Esophagus squamous epithelium (tissue), 5 donors: ENCODE measurements at places on chromosomes 5 and 9.

GRCh38 chr5:115684513-115685037, 58.7 kb upstream of the TMED7 start:
- peaks cover 9% of the 10 kb centered on the region for H3K4me1 ChIP-seq
- H3K27me3 ChIP-seq: no peaks in the 10 kb centered on the region
- H3K4me3 ChIP-seq: no peak overlapping the region
- DNase-seq: no peak
- no peak overlapping the region for H3K27ac ChIP-seq

GRCh38 chr5:124050120-124050770, 538.3 kb downstream of the CSNK1G3 start:
- no peak for DNase-seq
- no peaks in the 10 kb centered on the region for H3K4me1 ChIP-seq
- H3K27ac ChIP-seq: no peak overlapping the region
- no peaks in the 10 kb centered on the region for H3K36me3 ChIP-seq
- no peak overlapping the region for H3K4me3 ChIP-seq

- no peaks in the 10 kb centered on the region for H3K27me3 ChIP-seq
- no peak overlapping the region for H3K4me3 ChIP-seq
- H3K4me1 ChIP-seq: no peaks in the 10 kb centered on the region
- H3K27ac ChIP-seq: peak overlapping the region; percentile 36
Observed at GRCh38 chr5:136123236-136123768, 9.3 kb upstream of the SMAD5 start.

GRCh38 chr5:94094793-94095441, 353.5 kb upstream of the POU5F2 start:
- H3K4me3 ChIP-seq: no peak overlapping the region
- no peak for DNase-seq
- H3K27me3 ChIP-seq: no peaks in the 10 kb centered on the region
- H3K27ac ChIP-seq: no peak overlapping the region
- no peaks in the 10 kb centered on the region for H3K36me3 ChIP-seq

DNA sequence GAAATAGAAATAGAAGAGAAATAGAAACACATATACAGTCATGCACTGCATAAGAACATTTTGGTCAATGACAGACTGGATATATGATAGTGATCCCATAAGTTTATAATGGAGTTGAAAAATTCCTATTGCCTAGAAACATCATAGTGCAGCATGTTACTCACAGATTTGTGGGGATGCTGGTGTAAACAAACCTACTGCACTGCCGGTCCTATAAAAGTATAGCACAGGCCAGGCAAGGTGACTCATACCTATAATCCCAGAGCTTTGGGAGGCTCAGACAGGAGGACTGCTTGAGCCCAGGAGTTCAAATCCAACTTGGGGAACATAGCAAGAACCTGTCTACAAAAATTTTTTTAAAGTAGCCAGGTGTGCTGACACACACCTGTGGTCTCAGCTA, 240.6 kb upstream of the MAP3K1 start:
- no peak for DNase-seq
- no peaks in the 10 kb centered on the region for H3K4me1 ChIP-seq
- no peaks in the 10 kb centered on the region for H3K27me3 ChIP-seq
- no peaks in the 10 kb centered on the region for H3K36me3 ChIP-seq

GRCh38 chr5:57405984-57406383, 76.6 kb downstream of the ACTBL2 start:
- no peak for DNase-seq
- no peaks in the 10 kb centered on the region for H3K27me3 ChIP-seq

DNA sequence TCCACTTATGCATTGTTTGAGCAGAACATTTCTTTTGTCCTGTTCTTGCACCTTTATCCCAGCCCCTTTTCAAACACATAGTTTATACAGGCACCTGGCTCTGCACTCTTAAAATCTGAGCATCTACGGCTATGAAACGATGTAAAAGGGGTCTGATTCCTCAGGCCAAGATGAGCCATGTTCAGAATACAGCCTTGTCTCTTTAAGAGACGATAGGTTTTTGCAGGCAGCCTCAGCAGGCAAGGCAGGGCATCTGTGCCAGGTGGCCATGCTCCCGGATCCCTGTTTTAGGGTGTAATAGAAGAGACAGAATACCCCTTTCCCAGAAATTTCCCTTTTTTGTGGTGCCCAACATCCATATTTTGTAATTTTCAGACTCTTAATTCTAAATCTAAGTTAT, 89.1 kb upstream of the NFIB start:
- no peak overlapping the region for H3K4me3 ChIP-seq
- no peak for DNase-seq
- no peak overlapping the region for H3K27ac ChIP-seq
- H3K27me3 ChIP-seq: no peaks in the 10 kb centered on the region
- no peaks in the 10 kb centered on the region for H3K36me3 ChIP-seq

- H3K27me3 ChIP-seq: no peaks in the 10 kb centered on the region
- DNase-seq: no peak
- H3K27ac ChIP-seq: peak overlapping the region; percentile 88
- H3K4me3 ChIP-seq: peak overlapping the region; percentile 67
- peaks cover 10% of the 10 kb centered on the region for H3K4me1 ChIP-seq
Observed at GRCh38 chr5:154849791-154850201, 607 bp downstream of the FAXDC2 start.

GRCh38 chr9:100401042-100401441, 25.9 kb upstream of the MSANTD3 start:
- DNase-seq: no peak
- no peaks in the 10 kb centered on the region for H3K4me1 ChIP-seq
- H3K27ac ChIP-seq: no peak overlapping the region
- H3K36me3 ChIP-seq: no peaks in the 10 kb centered on the region
- no peaks in the 10 kb centered on the region for H3K27me3 ChIP-seq

GRCh38 chr9:13444245-13445102, 165.0 kb upstream of the MPDZ start:
- no peak overlapping the region for H3K4me3 ChIP-seq
- peak overlapping the region; percentile 68 for H3K27ac ChIP-seq
- H3K27me3 ChIP-seq: no peaks in the 10 kb centered on the region
- no peaks in the 10 kb centered on the region for H3K4me1 ChIP-seq
- DNase-seq: no peak

DNA sequence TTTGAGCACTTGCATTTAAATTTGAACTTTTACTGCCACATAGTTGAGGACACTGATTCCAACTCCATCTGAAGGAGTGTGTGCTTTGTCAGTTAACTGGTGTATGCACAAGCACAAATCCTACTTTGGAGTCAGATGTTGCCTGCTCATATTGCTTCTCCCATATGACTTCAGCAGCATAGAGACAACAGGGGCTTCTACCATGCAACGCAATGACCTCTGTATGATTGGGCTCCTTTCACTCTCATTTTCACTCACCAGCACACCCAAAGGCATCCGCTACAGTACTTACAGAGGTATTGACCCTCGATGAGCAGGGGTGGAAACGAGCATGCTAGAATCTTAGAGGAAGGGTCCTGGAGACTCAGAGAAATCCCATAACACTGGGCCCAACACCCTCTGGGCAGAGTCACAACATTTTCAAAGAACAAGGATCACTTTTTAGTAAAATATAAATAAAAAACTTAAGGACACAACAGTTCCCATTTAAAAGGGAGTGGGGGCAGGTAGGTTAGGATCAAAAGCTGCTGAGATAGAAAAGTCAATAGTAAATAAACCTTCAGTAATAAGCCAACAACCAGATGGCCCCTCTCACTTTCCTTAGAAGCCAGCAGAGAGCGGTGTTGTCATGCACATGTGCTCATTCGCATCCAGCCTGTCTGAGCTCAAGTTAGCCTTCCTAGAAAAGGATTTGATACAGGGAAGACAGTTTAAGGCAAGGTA, 203.8 kb downstream of the SNCAIP start:
- H3K36me3 ChIP-seq: no peaks in the 10 kb centered on the region
- H3K4me3 ChIP-seq: no peak overlapping the region
- DNase-seq: no peak
- no peaks in the 10 kb centered on the region for H3K4me1 ChIP-seq

GRCh38 chr5:141889282-141889871, 11.2 kb upstream of the PCDH1 start:
- H3K27me3 ChIP-seq: no peaks in the 10 kb centered on the region
- no peak overlapping the region for H3K4me3 ChIP-seq
- H3K27ac ChIP-seq: no peak overlapping the region
- H3K4me1 ChIP-seq: no peaks in the 10 kb centered on the region

DNA sequence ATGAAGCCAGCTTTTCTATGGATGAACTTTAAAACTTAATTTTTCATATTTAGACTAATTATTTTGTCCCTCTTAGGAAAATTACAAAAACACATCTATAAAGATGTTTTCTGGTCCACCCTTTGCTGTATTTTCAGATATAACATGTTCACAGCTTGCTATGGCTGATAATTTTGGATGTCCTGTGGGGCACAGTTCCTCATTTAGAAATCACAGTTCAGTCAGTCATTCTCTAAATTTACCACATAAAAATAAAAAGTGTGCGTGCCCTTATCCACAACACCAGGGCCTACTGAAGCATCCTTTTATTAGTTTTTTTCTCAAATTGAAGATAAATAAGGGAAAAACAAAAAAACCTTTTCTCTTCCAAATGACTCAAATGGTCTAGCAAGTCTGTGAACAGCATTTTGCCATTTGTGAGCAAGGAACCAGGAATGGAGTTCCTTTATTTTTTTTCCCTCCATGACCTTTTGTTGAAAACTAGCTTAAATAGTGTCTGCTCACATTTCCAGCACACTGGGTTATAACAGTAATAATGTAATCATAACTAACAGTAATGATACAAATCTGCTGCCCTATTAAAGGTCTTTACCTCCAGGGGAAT, 87.1 kb downstream of the CEMIP2 start:
- no peak for DNase-seq
- H3K4me3 ChIP-seq: no peak overlapping the region
- H3K36me3 ChIP-seq: no peaks in the 10 kb centered on the region
- H3K27ac ChIP-seq: no peak overlapping the region
- no peaks in the 10 kb centered on the region for H3K4me1 ChIP-seq

- H3K27me3 ChIP-seq: peaks cover 50% of the 10 kb centered on the region
- no peaks in the 10 kb centered on the region for H3K36me3 ChIP-seq
- peaks cover 25% of the 10 kb centered on the region for H3K4me1 ChIP-seq
- no peak for DNase-seq
- H3K27ac ChIP-seq: no peak overlapping the region
Observed at GRCh38 chr9:136584401-136584932, 38.6 kb upstream of the NOTCH1 start.

- peaks cover 74% of the 10 kb centered on the region for H3K36me3 ChIP-seq
- peaks cover 6% of the 10 kb centered on the region for H3K4me1 ChIP-seq
Observed at GRCh38 chr9:132595319-132595718, 12.9 kb downstream of the BARHL1 start.

GRCh38 chr9:136499935-136500910, 17.4 kb upstream of the SEC16A start:
- no peaks in the 10 kb centered on the region for H3K4me1 ChIP-seq
- H3K27me3 ChIP-seq: no peaks in the 10 kb centered on the region
- H3K27ac ChIP-seq: no peak overlapping the region
- no peak for DNase-seq

GRCh38 chr9:137017791-137018497, 10.1 kb downstream of the ABCA2 start:
- H3K4me3 ChIP-seq: no peak overlapping the region
- DNase-seq: no peak
- H3K36me3 ChIP-seq: peaks cover 63% of the 10 kb centered on the region
- H3K27me3 ChIP-seq: no peaks in the 10 kb centered on the region
- H3K27ac ChIP-seq: no peak overlapping the region

DNA sequence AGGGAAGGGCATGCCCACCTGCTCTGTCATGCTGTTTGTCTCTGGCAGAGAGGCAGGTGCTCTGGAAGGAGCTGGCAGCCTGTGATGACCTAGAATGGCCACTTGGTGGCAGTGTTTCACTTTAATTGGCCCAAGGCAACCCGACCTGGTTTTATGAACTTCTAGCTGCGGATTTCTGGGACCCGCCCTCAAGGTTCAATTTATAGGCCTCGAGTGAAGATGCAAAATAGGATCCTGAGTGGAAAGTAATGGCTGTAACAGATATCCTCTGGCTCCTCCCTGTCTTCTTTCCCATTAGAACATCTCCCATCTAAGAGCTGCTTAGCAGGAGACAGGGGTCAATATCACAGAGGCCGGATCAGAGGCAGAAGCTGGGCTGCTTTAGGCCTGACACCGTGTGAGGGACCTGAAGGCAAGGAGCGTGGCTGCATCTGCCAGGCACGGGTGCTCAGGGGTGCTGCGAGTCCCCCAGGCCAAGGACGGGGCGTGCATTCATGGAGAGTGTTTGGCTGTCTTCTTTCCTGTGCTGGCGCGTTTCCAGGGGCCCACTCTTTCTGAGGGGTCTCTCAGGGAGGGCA, 56.7 kb upstream of the SLC28A3 start:
- no peaks in the 10 kb centered on the region for H3K4me1 ChIP-seq
- no peak for DNase-seq
- no peaks in the 10 kb centered on the region for H3K36me3 ChIP-seq
- no peak overlapping the region for H3K27ac ChIP-seq

GRCh38 chr9:116160676-116161571, 7.3 kb downstream of the PAPPA start:
- peaks cover 33% of the 10 kb centered on the region for H3K4me1 ChIP-seq
- DNase-seq: no peak
- H3K27me3 ChIP-seq: no peaks in the 10 kb centered on the region
- no peak overlapping the region for H3K4me3 ChIP-seq
- no peaks in the 10 kb centered on the region for H3K36me3 ChIP-seq
- H3K27ac ChIP-seq: no peak overlapping the region
